ENCODE measurements at places on chromosomes 6 and 20.

GRCh38 chr6:106667022-106667402 lies 37.6 kb downstream of the QRSL1 start:
- no peak for DNase-seq

DNA sequence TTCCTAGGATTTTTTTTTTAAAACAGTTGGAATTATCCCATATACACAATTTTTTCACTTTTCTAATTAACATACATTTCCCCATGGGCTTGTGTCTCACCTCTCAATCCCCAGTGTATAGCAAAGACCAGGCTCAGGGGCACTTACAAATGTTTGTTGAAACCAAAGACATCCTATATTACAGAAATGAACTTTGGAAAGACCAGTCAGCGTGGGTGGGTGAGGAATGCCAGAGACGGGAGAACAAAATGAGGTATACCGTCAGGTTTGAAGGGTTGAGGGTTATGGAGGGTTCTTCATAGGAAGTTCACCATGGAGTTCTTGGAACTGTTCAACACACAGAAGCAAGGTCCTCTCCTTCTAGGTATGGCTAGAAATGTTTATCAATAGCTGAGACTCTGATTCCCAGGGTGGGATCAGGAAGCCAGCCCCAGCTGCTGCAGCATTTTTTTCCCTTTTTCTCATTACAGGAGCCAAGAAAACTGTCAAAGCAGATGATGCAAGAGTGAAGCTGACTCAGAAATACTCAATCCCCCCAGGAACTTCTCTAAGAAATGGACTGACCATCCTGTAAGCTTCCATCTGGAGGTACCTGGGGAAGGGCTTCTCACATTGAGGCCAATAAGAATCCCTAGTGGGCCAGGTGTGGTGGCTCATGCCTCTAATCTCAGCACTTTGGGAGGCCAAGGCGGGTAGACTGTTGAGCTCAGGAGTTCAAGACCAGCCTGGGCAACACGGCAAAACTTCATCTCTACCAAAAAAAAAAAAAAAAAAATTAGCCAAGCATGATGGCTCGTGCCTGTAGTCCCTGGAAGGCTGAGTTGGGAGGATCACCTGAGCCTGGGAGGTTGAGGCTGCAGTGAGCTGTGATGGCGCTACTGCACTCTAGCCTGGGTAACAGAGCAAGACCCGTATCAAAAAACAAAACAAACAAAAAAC lies 15.9 kb upstream of the TBC1D20 start:
- DNase-seq: no peak

- no peak for DNase-seq
Measured at GRCh38 chr20:43537921-43538877, 20.6 kb upstream of the SGK2 start.

GRCh38 chr6:158387578-158387977 lies 75.3 kb downstream of the TULP4 start:
- DNase-seq: no peak

DNA sequence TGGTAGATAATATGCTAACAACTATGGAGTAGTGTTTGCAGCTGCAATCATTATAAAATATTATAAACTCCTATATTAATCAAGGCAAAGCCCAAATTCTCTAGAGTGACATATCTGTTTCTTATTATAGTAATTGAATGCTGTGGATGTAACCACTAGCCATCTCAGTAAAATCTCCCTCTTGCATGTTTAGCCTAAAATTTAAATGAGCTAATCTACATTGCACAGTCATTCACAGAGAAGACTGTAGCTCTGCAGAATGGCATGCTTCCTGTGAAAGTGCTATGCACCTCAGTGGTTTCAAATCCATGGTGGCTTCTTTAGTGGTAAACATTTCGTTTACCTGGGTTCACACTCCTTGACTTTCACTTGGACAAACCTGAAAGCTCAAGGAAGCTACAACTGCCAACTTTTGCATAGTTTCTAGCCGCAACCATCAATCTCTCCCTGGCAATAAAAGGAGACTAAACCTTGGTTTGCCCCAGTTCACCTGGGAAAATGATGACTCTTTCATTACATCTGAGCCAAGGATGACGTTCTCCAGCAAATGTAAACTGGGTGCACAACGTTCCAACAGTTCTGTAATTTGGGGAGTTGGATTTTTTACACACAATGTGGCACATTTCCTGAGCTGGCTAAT lies 47.2 kb downstream of the FILIP1 start:
- DNase-seq: no peak

DNA sequence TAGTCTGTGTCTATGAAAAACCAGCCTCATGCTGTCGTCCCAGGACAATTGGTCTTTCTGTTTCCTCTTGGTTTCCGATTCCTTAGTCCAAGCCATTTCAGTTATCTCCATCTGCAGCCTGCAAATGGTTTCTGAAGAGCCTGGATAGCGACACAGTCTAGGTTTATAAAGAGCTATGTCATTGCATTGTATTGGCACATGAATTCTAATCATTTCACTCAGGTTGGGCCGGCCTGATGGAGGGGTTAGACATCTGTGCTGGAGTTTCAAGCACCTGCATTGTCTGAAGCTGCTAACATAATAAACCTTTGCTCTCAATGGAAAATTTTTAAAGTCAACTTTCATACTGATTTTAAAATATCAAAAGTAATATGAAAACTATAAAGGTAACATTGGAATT lies 232.6 kb upstream of the MAP3K7 start:
- no peak for DNase-seq

DNA sequence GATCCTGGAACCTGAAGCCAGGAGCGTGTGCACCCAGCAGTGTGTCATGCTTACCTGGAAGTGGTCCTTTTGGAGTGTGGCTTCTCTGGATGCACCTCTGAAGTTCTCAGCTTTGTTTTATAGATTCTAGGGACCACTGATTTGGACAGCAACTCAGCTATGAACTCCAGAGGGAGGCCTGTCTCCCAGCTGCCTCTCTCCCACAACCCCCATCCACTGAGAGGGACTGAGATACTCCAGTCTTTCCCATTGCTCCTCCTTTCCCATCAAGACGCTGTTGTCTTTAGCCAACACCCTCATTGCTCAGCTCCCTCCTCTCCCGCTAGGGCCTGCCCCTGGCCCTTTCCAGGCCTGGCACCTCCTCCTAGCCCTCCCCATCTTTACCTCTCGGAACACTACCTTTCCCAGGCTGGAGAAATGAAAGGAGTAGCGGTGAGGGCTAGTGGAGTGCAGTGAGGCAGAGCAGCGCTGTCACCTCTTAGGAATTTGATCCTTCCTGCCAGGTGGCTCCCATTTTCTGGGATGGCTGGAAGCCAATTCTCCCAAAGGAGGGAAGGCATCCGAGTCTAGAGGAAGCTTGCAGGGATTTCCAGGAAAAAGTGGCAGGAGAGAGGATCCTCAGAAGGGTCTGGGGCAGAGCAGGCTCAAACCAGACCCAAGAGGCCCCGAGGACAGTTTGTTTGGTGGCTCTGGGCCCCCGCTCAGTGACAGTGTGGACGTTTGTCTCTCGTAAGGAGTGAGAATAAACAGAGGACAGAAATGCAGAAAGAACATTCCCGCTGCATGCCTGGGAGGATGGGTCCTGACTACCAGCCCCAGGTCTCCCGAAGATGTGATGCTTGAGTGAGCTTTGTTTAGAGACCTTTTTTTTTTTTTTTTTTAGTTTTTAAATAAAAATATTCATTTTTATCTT lies at the start of gene LRRN4:
Gene LRRN4, minus strand, starts transcription at position 285 of the 913 bp plus-strand sequence. CDS start 1,261 bp downstream, outside the sequence.
- DNase-seq: no peak

- DNase-seq: no peak
Measured at GRCh38 chr20:62511915-62512610, 36.3 kb upstream of the GATA5 start.

DNA sequence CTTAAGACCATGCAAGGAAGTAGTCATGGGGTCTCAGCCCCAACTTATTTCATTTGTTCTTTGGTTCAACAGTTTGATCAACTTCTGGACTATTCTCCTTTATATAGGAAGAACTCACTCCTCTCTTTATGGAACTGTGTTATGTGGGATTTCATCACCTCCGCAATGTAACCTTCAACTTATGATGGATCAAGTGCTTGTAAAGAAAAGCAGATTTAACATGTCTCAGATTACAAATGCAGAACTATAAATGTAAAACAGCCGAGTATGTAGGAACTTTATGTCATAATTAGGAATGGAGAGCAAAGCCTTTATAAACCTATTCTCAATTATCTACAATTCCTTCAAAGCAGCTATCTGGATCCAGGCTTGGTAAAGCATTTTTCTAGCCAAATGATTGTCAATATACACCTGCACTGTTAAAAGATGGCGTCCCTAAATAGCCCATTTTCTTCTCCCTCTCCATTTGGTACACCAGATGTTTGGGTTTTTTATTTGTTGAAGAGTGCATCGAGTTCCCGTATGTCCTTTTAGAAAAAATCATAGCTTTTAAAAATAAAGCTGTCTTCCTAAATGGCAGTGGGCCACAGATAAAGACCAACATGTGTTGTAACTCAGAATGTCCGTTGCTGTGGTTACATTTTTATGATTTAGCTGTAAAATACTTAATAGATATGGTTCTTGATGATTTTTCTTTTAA lies 985.1 kb upstream of the SLC35B3 start:
- DNase-seq: no peak

GRCh38 chr6:82996156-82996555 lies 69.5 kb downstream of the UBE3D start:
- DNase-seq: no peak

DNA sequence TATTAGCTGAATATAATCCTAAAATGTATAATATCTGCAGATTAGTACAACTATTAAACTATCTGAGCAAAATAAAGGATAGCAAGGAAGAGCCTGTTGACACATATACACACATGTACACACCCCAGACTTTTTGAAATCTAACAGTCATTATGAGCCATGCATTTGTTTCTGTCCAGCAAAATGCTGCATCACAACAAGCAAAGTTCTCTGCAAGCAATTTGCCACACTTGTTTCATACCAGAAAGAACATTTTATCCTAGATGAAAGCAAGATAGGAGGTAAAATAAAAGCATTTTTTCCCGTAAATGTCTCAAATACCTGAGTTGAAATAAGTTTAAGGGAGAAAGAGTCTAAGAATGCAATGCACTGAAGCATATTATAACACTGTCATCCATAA lies 145.2 kb downstream of the COL21A1 start:
- no peak for DNase-seq

DNA sequence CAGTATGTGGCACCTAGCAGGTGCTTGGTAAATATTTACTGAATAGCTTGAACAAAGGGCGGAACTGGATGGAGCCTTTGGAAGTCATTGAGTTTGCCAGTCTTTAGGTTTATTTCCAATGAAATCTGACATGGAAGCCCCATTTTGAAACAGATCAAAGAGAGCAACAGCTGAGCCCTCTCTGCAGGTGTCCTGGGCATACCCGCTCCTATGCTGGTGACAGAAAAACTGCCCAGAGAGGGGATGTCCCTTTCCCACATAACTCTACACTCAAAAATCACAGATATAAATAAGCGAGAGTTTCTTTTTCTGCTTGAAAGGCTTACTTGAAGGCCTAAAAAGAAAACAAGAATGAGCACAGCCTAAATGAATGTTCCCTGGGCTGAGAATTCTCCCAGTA lies 53.0 kb upstream of the RALY start:
- DNase-seq: no peak

DNA sequence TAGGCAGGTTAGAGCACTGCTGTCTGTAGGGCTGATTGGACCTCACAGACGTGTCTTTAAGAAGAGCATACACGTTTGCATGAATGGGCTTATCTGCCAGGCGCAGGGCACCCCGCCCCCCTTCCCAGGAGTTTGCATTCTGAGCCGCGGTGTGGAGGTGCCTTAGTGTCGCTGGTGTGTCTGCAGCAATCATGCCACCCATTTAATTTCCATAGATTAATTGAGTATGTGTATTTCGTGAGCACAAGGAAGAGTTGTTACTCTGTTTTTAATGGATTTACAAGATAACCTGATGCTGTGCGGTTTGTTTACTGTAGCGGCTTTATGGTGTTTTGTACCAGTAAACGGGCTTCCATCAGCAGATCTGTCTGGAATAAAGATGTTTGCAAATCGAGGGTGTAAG lies 107.7 kb downstream of the ZDHHC14 start:
- no peak for DNase-seq

DNA sequence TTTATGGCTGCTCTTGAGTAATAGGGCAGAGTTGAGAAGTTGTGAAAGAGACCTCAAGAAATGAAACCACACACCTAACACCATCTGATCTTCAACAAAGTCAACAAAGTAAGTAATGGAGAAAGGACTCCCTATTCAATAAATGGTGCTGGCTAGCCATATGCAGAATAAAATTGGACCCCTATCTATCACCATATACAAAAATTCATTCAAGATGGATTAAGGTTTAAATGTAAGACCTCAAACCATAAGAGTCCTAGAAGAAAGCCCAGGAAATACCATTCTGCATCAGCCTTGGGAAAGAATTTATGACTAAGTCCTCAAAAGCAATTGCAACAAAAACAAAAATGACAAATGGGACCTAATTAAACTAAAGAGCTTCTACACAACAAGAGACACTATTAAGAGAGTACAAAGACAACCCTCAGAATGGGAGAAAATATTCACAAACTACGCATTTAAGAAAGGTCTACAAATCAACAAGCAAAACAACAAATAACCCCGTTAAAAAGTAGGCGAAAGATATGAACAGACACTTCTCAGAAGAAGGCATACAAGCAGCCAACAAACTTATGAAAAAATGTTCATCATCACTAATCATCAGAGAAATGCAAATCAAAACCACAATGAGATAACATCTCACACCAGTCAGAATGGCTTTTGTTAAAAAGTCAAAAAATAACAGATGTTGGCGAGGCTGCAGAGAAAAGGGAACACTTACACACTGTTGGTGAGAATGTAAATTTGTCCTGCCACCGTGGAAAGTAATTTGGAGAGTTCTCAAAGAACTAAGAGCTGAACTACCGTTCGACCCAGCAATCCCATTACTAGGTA lies 4.0 kb downstream of the MAP3K5 start:
- no peak for DNase-seq

DNA sequence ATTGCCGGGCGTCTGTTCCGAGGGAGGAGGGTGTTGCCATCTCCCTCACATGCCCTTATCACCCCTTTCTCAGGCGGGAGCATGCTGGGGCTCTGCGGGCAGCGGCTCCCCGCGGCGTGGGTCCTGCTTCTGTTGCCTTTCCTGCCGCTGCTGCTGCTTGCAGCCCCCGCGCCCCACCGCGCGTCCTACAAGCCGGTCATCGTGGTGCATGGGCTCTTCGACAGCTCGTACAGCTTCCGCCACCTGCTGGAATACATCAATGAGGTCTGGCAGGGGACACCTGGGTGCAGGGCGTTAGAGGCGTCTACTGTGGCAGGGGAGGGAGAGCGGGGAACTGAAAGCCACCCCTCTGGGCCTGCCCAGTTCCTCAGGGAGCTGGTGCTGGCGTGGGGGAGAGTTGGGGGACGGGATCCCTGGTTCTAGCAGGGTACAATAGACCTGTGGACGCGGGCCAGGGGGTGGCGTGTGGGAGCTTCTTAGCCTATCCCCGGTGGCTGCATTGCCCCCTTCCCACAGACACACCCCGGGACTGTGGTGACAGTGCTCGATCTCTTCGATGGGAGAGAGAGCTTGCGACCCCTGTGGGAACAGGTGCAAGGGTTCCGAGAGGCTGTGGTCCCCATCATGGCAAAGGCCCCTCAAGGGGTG lies 697 bp downstream of the PPT2 start:
- peak; percentile 38 for DNase-seq

DNA sequence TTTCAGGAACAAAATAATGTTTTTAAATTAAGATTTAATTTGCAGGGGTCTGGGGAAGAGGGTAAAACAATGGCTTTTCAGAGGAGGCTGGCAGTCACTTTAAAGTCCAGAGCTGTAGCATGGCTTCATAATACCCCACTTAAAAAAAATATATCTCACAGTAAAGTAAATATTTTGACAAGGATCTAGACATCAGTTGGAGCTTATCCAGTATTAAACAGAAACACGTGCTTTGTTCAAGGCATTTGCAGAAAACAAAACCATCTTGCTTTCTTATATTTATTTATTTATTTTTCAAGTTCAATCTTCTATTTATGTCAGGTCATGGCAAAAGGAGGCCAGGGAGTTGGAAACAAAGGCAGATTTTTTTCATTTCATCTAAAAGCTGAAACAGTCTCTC lies 53.3 kb upstream of the PRL start:
- DNase-seq: no peak
